Right renal pelvis (tissue), 4 donors: ENCODE measurements at places on chromosomes 2 and 18.

DNA sequence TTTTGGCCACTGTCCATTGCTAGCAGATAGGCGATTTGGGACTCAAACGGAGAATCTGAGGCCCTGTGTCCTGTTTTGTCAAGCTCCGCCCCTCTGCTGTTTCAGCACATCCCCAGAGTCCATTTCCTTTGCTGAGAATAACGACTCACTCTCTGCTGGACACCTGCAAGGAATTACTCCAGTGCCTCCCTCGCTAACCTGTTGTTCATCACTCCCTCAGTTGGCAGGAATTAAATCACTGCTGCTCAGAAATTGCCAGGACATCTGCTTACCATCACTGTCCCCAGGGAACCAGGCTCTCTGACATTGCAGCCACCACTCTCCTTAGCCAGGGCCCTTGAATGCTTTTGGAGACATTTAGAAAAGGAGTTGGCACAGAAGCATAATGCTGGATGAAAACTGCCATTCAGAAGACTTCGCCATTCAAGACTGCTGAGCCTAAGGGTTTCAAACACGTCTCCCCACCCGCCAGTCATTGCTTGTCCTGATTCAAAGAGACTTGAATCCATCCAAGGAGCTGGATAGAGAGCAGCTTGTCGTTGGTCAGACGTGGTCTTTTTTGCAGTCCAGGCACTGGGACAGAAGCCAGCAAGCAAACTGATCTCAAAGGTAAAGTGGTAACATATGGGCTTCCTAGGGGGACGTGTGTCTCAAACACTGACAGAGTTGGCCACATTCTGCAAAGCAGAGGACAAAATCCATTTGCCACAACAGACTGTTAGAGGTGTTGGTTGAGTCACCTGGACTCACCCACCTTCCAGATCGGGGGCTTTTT, 155.3 kb downstream of the UXS1 start:
- DNase-seq, result no peak

- no peak for DNase-seq
Measured at GRCh38 chr18:3453540-3454364, 3.8 kb downstream of the TGIF1 start.

- DNase-seq, result no peak
Measured at GRCh38 chr2:6960659-6961058, 43.4 kb downstream of the RNF144A start.

DNA sequence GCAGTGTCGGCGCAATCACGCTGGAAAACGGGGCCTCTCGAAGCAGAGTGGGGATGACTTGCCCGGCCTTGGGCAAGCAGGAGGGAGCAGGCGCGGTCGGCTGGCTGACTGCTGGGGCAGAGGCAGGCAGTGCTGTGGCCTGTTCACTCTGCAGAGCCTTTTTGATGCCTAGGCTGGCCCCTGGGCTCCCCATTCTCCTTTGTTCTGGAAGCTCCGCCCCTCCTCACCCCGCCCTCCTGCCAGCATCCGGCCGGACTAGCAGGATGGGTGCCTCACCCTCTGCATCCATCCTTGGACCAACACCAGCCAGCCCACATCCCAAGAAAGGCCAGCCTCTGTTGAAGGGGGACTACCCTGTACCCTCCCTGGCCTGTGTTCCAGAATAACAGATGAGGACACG, at the start of gene ASPRV1:
Gene ASPRV1 (minus strand): TSS at position 136 of the 400 bp plus-strand sequence. CDS start 195 bp downstream, outside the sequence.
- DNase-seq, result no peak

DNA sequence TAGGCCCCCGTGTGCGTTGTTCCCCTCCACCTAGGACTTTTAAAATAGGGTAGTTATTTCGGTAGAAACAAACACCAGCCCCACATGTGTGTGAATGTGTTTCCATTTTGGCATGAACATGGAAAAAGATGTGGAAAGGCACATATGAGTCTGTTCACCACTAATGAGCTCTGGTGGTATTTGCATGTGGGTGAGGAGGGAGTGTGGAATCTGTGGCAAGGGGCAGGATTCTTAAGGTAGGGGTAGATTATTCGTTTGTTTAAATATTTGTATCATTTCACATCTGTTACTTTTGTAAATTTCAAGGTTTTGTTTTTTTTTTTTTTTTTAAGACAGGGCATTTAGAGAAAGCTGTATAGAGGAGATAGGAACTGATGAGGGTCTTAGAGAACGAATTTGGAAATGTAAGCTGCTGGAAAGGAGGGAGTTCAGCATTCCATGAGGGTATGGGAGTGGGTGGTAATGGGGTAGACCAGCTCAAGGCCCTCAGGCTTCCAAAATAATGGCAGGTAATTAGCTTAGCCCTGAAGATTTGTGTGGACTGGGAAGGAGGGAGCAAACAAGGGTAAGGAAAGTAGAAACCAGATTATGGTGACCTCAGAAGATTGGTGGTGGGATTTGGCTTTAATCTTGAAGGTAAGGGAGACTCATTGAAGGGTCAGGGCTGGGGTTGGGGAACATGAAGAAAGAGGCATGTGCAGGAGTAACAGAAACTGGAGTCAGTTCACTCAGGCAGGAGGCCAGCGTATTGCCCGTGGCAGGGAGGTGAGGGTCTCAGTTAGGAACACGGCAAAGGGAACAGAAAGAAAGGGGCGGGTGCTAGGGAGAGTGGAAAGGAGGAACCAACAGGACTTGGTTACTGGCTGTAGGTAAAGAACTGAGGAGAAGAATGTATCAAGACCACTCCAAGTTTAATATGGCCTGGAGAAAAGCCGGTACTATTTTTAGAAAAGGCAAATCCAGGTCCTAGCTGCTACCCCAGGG, 123.6 kb downstream of the PLB1 start:
- DNase-seq, result no peak

- no peak for DNase-seq
Measured at GRCh38 chr18:13811993-13812392, 12.0 kb upstream of the MC5R start.

DNA sequence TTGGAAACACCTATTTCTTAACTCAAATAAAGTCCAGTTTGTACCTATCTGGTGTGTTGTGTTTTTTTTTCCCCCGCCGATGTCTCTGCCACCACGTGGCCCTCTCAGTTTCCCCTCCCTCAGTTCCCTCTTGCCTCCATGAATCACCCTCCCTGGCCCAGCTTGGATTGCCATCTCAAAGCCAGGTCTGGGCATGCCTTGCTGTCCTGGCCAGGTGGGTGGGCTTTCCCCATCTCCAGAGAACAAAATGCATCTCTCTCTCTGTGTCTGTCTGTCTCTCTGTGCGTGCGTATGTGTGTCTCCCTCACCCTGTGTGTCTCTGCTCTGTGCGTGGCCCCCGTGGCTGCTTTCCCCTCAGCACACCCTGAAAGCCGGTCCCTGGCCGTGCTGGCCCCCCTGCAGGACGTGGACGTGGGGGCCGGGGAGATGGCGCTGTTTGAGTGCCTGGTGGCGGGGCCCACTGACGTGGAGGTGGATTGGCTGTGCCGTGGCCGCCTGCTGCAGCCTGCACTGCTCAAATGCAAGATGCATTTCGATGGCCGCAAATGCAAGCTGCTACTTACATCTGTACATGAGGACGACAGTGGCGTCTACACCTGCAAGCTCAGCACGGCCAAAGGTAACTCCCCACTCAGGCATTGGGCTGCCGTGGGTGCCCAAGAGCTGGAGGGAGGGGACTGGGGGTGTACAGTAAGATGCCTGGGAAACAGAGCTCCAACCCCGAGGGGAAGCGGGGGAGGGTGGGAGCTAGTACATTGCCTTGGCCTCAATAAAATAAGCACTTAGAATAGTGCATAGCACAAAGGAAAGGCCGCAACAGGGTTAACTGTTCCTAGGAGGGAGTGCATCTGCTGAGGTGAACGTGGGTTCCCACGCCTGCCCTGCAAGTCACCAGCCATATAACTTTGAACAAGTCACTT, 31.6 kb upstream of the GMPPA start:
- DNase-seq, result no peak

- no peak for DNase-seq
Measured at GRCh38 chr18:77478646-77479442, 229.2 kb downstream of the GALR1 start.

DNA sequence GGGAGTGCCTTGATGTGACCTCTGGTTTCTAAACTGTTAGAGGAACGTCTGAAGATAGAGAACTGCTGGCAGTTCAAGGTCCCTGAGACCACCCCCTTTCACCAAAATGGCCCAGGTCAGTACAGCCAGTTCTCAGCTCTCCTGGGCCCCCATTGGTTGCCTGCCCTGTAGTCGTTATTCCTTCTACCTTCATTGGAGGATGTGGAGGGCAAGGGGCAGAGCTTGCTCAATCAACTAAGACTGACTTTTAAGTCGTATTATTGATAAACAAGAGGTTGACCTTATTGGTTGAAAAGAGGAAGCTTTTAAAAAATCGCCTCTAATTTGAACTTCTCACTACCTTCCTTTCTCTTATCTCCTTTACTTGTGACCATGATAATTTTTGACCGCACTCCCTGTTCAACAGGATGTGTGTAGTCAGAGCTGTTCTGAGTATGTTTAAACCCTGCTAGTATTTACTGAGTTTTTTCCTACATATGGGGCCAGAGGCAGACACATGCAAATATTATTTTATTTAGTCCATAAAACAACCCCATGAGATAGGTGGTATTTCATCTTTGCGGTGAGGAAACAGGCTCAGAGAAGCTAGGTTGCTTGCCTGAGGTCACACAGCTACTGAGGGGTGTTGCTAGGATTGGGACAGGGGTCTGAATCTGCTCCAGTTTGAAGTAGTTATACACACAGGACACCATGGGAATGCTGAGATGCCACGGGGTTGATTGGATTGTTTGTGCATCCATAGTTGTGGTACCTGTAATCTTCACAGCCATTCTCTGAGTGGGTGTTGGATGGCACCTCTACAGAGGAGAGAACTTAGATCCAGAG, 65.9 kb downstream of the TMEM247 start:
- no peak for DNase-seq

- no peak for DNase-seq
Measured at GRCh38 chr2:208250388-208250787, 4.5 kb downstream of the IDH1 start.

DNA sequence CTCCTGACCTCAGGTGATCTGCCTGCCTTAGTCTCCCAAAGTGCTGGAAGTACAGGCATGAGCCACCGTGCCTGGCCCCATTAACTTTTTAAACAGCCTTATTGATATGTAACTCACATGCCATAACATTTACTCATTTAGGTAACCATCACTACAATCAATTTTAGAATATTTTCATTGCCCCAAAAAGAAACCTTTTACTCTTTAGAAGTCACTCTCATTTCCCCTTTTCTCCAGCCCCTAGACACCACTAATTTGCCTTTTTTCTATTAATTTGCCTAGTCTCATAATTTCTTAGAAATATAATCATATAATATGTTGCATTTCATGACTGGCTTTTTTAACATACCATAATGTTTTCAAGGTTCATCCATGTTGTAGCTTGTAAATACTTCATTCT, 57.2 kb upstream of the TACR1 start:
- DNase-seq, result no peak

DNA sequence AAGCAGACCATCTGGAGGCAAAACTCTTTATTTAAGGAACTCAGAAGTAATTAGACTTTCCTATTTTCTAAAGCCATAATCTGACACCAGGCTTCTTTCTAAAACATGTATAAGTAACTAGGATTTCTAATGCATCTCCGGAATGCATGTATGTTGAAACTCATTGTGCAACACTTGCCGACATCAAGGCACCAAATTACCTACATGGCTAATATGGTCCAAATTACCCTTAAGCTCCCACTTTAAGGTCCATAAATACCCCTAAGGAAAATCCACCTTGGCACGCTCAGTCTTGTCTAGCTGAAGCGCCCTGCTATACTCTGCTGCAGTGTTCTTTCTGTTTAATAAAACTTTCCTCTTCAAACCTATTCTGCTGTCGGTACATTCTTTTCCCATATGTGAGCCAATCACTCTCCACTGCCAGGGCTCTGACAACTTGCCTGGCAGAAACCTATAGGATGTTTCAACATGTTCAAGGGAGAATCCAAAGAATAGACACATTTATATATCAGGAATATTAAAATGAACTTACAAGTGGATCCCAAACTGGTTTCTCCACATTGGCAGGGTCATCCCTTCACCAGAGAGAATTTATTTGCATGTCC, 171.9 kb downstream of the GALNT1 start:
- no peak for DNase-seq

DNA sequence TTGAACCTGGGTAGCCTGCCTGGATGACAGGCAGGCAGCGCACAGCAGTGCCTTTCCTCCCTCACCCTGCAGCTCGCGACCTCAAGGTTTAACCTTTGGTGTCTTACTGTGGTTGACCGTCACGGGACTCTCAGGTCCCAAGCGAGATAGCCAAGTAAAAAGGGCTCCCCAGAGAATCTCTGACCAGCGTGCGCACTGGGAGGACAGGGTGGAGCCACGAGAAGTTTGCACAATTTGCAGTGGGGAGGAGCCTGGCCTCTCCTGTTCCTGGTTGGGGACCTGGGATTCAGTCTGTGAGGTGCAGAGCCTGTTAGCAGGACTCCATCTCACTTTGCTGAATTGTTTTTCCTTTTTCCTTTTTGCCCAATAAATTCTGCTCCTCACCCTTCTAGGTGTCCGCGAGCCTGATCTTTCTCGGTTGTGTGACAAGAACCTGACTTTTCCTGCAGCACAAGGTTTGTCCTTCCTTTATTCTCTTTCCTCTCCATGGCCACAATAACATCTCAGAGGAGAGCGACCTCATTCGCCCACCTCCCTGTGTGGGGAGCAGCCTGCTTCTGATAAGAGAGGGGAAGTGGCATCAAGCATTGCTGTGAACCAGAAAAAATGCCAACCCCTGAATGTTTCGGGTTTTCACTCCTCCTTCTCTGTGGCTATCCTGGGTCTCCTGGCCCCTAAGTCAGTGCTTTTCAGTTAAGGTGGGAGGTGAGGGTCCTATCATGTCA, 36.2 kb downstream of the POU3F3 start:
- no peak for DNase-seq

DNA sequence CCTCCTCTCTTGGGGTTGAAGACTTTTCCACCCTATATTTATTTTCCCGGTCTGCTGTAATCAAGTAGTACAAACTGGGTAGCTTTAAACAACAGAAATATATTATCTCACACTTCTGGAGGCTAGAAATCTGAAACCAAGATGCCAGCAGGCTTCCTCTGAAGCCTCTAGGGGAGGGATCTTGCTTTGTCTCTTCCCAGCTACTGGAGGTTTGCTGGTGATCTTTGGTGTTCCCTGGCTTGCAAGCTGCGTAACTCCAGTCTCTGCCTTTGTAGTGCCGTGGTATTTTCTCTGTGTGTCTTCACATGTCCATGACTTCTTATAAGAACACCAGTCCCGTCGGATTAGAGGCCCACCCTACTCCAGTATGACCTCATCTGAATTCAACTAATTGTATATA, 44.4 kb downstream of the MYO3B start:
- DNase-seq, result no peak

DNA sequence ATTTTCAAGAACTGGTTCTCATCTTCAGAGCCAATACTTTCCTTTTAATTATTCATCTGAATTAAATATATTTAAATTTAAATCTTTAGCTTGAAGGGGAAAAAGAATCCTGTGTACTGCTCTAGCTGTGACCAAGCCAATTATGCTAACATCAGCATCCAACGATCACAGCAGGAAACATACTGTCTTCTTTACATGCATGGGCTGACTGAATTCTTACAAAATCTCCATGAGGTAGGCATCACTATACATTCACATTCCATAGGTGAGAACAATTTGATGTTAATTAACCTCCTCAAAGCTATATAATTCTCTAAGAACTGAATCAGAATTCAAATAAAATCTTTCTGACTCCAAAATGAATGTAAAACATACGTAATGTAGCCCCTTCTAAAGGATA, 118.8 kb upstream of the MAP2 start:
- no peak for DNase-seq
